ENCODE measurements at places on chromosomes 5 and 9. TPM values are rescaled to one million over a fixed set of nuclear protein-coding genes. Genes with fewer than 3 reads are reported as not detected.

CTXN3 gene
- total RNA-seq: not detected

RASGRF2 gene
- 0.63 TPM for total RNA-seq

ARHGEF37 gene
- total RNA-seq: 0.81 TPM

TRAPPC13 gene
- total RNA-seq: 18.0 TPM

FASTKD3 gene
- 8.0 TPM for total RNA-seq

- no peaks in the 10 kb centered on the region for H3K36me3 ChIP-seq
- H3K4me1 ChIP-seq: peaks cover 31% of the 10 kb centered on the region
- H3K27me3 ChIP-seq: no peaks in the 10 kb centered on the region
- H3K4me3 ChIP-seq: no peak overlapping the region
- no peak overlapping the region for H3K27ac ChIP-seq
Measured at GRCh38 chr9:110620726-110621125, 41.2 kb upstream of the SVEP1 start.

- H3K27ac ChIP-seq: no peak overlapping the region
- no peaks in the 10 kb centered on the region for H3K36me3 ChIP-seq
- no peak for DNase-seq
- H3K4me3 ChIP-seq: no peak overlapping the region
- H3K27me3 ChIP-seq: peaks cover 12% of the 10 kb centered on the region
Measured at GRCh38 chr9:27535701-27536118, 6.1 kb upstream of the MOB3B start.

- H3K27ac ChIP-seq: no peak overlapping the region
- H3K4me3 ChIP-seq: no peak overlapping the region
- no peaks in the 10 kb centered on the region for H3K36me3 ChIP-seq
- no peak for DNase-seq
- no peaks in the 10 kb centered on the region for H3K4me1 ChIP-seq
Measured at GRCh38 chr9:127776195-127776923, 2.1 kb downstream of the SH2D3C start.

DNA sequence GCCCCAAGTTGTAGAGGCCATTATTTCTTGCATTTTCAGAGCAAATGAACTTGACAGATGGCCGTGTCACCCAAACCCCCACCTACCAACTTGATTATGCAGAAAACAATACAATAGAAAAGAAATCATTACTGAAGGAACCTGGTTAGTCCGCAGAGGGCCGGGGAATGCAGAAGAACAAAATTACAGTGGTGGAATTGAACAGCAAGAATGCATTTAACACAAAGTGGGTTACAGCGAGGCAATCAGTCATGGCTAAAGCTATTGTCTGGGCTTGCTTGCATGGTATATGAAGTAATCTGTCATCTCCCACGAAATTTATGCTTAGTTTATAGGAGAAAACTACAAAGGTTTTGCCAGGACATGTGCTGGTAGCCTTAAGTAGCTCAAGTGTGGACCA, 238.3 kb upstream of the IRX1 start:
- H3K4me3 ChIP-seq: no peak overlapping the region
- H3K4me1 ChIP-seq: no peaks in the 10 kb centered on the region
- no peak overlapping the region for H3K27ac ChIP-seq
- H3K36me3 ChIP-seq: peaks cover 5% of the 10 kb centered on the region
- DNase-seq: no peak

DNA sequence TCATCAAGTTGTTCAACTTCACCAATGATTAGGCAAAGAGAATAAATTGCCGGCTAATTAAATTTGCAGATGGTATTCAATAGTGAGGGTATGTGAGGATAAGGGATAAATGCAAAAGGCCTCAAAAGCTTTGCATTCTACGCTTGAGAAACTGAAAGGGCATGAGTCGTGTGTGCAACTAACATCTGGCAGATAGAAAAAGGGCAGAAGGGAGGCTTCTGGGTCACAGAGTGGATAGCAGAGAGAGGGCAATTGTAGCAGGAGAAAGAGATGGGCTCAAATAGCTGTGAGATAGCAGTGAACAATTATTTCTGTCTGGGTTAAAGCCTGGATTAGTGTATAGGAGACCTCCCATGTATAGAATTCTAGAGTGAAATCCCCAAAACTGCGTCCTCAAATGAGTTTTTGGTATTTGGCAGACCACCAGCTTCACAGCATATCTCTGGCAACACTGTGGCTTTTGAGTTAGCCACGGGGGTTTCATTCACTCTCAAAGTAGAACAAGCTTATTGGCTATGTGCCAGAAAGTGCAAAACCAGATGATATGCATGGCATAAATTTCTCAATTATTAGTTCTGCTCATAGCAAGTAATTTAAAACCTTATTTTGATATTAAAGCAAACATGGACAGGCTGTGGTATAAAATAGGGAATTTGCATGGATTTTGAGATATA, 586.3 kb downstream of the BRINP1 start:
- no peaks in the 10 kb centered on the region for H3K4me1 ChIP-seq
- H3K27me3 ChIP-seq: no peaks in the 10 kb centered on the region
- no peak for DNase-seq
- no peak overlapping the region for H3K27ac ChIP-seq

DNA sequence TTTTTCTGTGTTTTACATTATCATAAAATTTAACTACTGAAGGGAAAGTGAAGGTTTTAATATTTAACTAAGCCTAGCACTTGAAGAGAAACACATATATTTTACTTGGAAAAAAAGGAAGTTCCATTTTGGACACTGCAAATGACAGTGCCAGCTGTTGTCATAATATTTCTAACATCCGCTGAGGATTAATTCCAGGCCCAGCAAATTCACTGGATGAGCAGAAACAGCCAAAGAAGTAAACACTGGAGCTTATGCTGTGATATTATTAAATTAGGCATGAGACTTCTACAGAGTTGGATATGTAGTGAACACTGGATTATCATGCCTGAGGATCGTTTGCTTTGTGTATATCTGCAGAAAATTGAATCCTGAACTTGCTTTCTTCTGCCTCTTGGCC, 67.6 kb downstream of the GHR start:
- H3K27ac ChIP-seq: no peak overlapping the region
- H3K4me3 ChIP-seq: no peak overlapping the region
- H3K4me1 ChIP-seq: no peaks in the 10 kb centered on the region
- peaks cover 2% of the 10 kb centered on the region for H3K27me3 ChIP-seq
- DNase-seq: no peak
- H3K36me3 ChIP-seq: no peaks in the 10 kb centered on the region

GRCh38 chr5:57725658-57726504, 243.3 kb upstream of the ACTBL2 start:
- no peak overlapping the region for H3K27ac ChIP-seq
- peak; percentile 18 for DNase-seq
- H3K36me3 ChIP-seq: peaks cover 4% of the 10 kb centered on the region
- H3K27me3 ChIP-seq: no peaks in the 10 kb centered on the region
- peaks cover 37% of the 10 kb centered on the region for H3K4me1 ChIP-seq
- H3K4me3 ChIP-seq: no peak overlapping the region

DNA sequence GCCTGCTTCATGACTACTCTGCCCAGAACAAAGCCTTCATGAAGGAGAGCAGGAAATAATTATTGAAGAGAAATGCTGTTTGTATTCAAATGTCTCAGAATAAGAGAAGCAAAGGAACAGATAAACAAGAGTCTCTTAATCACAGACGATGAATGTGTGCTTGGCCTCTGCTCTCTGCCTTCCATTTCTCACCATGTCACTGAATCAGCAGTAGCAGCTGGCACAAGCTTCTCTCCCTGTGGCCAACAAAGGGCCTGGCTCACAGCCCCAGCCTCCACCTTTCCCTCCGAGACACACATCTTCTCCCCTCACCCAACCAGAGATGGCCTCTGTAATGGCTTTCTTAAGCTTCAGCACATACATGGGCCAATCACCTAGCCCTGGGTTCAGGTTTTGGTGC, 128.1 kb upstream of the SLIT3 start:
- H3K27me3 ChIP-seq: no peaks in the 10 kb centered on the region
- no peaks in the 10 kb centered on the region for H3K36me3 ChIP-seq
- H3K4me3 ChIP-seq: no peak overlapping the region
- peaks cover 54% of the 10 kb centered on the region for H3K4me1 ChIP-seq

All from HFFc6 (cell line).